Ovary (tissue), 10 donors: ENCODE measurements at places on chromosomes 4 and X.

DNA sequence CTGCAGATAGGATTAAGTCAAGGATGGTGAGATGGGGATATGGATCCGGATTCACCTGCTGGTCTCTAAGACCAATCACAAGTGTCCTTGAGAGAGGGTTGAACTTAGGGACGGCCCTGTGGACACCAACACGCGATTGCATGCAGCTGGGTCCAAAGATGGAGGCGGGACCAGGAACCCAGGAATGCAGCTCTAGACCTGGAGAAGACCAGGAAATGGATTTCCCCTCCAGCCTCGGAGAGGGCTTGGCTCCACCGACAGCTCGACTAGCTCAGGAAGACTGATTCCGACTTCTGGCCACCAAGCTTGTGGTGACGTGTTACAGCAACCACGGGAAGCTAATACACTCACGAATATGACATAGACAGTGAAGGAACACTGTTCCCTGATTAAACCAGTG, 4.7 kb downstream of the C4orf50 start:
- no peak for DNase-seq

- no peak for DNase-seq
These were observed 52.6 kb downstream of the RGS12 start for GRCh38 chr4:3345384-3345783.

DNA sequence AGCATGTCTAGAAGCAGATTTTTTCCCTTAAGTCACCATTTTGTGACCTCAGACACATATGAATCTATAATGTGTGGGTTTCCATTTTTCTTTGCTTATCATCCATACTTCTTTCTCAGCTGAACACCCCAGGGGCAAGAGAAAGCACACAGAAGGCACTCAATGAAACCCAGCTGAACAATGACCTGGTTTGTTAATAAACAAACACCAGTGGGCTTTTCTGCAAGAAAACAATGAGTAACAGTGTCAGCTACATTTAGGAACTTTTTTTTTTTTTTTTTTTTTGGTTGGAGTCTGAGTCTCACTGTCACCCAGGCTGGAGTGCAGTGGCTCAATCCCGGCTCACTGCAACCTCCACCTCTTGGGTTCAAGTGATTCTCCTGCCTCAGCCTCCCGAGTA, 40.7 kb upstream of the KLF3 start:
- DNase-seq: no peak

GRCh38 chr4:177451108-177451500, 8.9 kb upstream of the AGA start:
- DNase-seq: no peak

GRCh38 chrX:2894885-2895292, 34.2 kb downstream of the ARSD start:
- no peak for DNase-seq
